CD4-positive, alpha-beta T cell treated with Interleukin-6 at 100 ng/mL for 8 hours (primary cell): ENCODE measurements at places on chromosomes 4 and X.

DNA sequence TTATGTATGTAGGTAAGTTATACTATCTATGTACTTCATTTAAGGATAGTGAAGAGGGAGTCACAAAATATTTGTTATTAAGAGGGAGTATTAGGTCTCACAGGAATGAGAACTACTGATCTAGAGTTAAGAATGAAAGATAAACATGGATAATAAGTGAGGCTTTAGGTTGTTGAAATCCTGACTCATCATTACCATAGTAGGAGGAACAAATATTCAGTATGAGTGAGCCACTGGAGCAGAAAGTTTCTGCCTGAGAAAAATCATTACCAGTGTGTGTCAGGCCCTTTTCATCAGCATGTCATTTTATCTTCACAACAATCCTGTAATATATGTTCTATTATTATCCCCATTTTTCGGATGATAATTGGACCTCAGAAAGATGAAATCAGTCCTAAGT is 27.2 kb upstream of the IGSF1 start:
- no peak for DNase-seq

- no peak for DNase-seq
These were observed 7.3 kb downstream of the PLP1 start for GRCh38 chrX:103783971-103784370.

GRCh38 chr4:80462621-80463091 is 127.1 kb downstream of the CFAP299 start:
- no peak for DNase-seq

DNA sequence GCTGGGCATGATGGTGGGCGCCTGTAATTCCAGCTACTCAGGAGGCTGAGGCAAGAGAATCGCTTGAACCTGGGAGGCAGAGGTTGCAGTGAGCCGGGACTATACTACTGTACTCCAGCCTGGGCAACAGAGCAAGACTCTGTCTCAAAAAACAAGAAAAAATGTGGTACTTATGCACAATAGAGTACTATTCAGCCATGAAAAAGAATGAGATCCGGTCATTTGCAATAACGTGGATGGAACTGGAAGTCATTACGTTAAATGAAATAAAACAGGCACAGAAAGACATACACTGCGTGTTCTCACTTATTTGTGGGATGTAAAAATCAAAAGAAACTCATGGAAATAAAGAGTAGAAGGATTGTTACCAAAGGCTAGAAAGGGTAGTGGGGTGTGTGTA is 12.1 kb downstream of the RPGR start:
- DNase-seq = no peak

GRCh38 chrX:150211988-150212387 is 151.1 kb upstream of the MAMLD1 start:
- no peak for DNase-seq

GRCh38 chr4:150784939-150785338 is 203.0 kb downstream of the MAB21L2 start:
- no peak for DNase-seq

DNA sequence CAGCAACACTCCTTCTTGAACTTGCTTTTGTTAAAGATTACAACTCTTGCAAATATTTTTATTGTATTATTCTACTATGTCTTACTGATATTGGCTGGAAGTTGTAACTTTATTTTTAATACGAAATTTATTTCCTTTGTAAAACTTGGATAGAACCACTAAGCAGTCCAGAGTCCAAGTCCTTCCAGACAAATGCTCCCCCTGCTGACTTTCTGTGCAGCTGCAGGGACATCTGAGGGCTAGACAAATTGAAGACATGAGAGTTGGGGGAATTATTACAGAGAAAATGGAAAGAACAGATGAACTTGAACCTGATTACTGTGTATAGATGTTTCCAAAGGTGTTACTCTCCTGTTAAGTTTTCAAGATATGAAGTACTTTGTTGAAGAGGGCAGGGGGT is 238.8 kb downstream of the GRIA3 start:
- no peak for DNase-seq

DNA sequence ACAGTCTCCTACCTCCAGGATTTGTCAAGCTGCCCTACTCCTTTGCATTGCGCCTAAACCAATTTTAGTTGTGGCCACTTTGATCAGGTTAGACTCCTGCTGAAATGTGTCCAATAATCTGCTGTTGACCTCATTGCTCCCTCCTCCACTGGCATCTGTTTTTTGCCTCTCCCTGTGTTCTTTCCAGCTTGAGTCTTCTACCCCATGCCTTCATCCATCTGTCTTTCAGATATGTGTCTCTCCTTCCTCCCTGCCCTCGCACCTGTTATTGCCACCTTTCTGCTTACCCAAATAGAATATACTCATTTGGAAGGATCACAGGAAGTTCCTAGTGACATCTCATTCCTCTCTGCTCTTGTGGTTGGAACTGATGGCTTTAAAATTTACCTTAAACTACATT is 366.6 kb upstream of the CLNK start:
- no peak for DNase-seq

DNA sequence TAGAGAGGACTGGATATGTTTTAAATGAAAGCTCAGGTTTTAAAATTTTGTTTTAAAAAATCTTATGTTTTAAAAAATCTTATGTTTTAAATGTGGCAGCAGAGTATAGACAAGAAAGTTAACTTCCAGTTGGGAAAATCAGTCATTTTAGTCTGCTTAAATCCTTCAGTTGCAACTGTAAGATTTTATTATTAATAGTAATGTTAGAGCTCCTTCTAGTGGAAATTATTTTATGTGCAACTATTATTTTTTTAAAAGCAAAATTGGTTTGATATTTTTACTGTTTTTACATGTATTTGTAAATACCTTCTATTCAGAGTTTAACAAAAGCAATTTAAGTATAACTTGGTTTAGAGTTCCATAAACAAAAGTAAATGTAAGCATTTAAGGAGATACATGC is 8.5 kb upstream of the NUDT6 start:
- DNase-seq = no peak

DNA sequence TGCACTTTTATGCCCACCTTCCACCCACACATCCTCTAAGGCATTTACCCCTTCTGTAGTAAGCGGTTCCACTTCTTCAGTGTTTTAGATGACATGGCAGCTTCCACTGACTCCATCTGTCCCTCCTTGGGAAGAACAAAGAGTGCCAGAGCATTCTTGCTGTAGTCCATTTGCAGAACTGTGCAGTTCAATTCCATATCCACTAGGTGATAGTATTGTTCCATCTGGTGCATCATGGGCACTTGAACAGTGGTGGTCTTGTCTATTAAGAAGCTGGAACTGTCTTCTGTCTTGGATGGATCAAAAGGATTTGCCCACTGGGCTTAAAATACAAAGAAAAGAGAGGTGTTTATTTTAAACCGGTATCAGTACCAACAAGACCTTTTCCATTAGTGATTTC is 3.5 kb downstream of the SERPINA7 start:
- DNase-seq = no peak

DNA sequence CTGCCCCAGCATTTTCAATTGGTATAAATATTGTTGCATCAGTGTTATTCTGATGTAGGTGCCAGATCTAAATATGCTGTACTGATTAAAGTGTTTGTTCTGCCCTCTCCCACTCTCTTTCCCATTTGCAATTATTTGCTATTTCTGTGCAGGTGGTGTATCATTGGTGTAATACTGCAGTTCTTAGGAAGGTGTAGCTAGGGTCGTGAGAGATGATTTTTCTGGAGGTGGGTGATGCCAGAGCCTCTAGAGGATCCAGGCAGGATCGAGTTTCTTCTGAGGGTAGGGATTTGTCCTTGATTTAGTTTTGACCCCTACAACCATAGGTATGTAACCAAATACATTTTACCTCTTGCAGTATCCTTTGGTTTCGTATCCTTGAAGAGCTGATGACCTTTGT is 1.9 kb downstream of the SMAD1 start:
- DNase-seq = no peak

DNA sequence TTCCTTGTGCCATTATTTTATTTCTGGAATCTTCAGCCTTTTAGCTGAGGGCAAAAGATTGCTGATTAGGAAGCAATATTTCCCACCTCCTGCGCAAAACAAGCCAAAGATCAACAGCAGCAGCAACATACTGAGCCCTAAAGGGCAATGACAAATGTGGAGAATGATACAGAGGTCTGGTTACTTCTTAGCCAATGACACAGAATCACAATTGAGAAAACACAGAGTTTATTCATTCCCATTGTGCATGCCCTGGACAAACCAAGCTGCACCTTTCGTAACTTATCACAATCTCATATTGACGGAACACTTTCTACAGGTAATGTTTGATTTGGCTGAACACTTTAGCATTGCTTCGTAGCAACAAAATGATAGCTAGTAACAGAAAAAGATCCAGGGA is 13.4 kb downstream of the F9 start:
- DNase-seq = no peak

DNA sequence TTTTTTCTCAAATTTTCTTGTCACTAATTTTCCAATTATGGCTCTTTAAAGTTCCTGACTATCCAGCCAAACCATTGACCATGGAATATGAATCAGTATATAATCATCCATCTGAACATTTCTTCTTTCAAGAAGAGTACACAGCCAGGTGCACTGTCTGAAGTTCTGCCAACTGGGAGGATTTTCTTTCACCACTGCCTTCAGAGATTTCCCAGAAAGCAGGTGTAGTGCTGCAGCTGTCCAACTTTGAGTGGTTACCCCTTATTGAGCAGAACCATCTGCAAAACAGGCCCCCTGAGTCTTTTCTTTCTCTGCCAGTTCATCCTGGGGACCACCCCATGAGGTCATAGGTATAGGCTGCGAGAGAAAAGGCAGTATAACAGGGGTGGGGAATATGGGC is 1213.2 kb downstream of the RAPGEF2 start:
- no peak for DNase-seq

GRCh38 chr4:89894649-89895550 is at the start of gene MMRN1:
Gene MMRN1, plus strand, starts transcription at chr4:89894854. Its CDS starts 118 bp downstream, at chr4:89894972.
- DNase-seq = peak; percentile 21

DNA sequence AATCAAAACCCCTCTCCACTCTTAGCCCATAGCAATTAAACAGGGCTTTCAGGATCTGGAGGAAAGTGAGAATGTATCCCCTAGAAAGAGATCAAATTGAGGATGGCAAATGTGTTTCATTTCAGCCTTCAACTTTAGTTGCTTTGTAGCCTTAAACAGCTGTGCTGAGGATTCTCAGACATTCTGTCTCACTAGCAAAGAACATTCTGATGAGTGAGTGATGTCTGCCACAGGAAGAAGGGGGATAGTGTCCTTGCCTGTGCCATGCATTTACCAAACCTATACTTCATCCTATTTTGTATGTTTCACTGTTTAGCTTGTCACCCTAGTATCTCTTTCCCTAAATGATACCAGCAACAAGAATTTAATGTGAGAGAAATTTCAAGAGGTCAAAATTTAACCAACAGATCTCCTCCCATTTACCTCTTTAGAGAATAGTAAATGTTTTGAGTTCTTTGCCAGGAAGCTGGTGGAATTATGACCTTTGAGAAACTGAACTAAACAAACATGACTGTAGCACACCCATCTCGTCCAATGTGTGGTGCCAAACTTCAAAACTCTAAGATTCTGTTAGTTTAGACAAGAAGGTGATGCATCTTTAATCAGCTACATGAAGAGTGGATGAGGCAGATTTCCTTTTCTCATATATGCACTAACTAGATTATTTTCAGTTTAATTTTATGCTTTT is 165.6 kb downstream of the PALLD start:
- DNase-seq = no peak

DNA sequence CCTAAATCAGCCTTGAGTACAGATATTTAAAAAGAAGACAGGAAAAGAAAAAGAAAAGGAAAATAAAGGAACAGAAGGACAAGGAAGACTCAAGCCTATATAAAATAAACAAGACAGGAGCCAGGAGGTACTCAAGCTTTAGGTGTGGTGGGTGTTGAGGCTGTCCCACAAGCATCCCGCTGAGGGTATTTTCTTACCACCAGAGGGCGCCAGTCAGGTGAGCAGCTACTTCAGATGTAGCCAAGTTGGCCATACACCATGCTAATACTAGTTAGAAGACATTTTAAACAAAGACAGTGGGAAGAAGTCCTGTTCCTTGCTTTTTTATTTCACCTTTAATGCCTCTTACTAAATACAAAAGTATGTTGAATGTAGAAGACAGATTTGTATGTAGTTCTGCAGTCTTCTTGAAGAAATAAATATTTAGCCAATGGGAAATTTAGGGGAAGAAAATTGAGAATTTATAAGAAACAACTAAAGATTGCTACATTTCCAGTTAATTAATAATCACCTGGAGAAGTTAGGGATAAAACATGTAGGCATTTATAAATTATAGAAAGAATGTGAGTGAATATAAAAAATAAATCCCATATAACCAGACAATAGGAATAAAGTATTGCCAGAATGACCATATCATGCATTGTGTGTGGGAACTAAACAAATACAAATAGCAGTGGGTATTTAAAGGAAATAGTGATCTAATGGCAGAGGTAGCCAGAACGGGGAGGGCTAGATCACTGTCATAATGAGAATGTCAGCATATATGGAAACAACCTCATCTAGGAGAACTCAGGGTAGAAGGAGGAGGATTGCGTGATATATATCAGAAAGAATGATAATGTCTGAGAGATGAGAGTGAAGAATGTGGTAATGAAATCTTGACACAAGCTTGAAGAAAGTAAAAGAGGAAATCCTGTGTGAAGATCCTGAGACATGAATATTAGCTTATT is 71.0 kb downstream of the MTHFD2L start:
- DNase-seq = peak; percentile 71

DNA sequence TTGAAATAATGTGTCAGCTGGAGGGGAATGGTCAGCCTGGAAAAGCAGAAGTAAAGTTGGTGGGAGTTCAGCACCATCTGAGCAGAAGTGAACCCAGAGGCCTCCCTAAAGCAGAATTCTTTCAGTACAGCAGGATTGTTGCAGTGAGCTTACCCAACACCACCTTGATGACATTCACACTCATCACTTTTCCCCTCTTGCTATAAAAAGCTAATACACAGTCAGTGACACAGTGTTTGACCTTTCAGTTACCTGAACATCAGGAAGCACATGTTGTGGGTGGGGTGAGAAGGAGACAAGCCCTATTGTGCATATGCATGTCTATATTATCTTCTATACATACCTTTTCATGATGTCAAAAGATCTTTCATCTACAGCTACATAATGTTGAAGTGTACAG is 624.7 kb upstream of the ZFP42 start:
- DNase-seq = no peak

- DNase-seq = peak; percentile 82
These were observed 29.2 kb upstream of the MXD4 start for GRCh38 chr4:2290974-2291704.

DNA sequence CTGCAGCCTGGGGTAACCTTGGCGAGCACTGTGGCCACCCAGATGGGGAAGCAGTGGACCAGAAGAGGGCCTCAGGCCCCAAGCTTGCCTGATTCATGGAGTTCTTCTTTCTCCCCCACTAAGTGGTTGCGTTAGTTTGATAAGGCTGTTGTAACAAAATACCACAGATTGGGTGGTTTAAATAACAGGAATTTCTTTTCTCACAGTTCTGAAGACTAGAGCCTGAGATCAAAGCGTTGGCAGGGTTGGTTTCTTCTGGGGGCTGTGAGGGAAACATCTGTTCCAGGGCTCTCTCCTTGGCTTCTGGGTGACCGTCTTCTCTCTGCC is 105.7 kb upstream of the GATB start:
- no peak for DNase-seq

DNA sequence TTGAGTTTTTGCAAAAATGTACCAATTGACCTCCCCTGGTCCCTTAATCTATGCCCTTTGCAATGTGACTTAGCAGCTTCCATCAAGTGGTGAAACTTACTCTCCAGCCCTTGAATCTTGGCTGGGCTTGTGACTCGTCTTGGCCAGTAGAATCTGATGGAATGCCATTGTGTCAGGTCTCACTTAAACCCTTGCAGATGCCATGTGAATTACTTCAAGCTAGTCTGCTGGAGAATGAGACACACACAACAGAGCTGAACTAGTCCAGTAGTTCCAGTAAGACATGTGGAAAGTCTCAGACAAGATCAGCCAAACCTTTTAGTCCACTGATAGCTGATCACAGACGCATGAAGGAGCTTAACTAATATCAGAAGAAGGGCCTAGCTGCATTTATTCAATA is 567.8 kb upstream of the CPEB2 start:
- no peak for DNase-seq
